NCI-H1436 (cell line): ENCODE measurements at places on chromosomes 11 and 22.

GRCh38 chr11:124801014-124801413 lies 808 bp upstream of the MSANTD2 start:
- no peak for DNase-seq

DNA sequence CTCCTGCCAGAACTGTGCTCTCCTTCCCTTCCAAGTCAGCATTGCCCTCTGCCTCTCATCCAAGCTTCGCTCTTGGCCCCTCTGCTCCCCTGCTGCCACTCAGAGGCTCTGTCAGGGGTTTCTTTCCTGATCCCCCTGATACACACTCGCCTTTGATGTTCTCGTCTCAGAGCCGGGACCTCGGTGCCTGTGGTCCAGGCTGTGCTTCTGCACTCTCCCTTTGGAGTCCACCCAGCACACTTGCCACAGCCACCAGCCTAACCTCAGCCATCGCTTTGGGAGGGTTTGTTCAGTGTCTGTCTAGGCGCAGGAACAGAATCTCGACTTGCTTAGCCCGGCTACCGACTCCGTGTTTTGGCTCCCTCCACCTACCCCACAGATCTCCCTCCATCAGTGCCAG lies 29.1 kb downstream of the PPFIA1 start:
- DNase-seq, result no peak

GRCh38 chr22:50236731-50237409 lies 8.0 kb downstream of the TUBGCP6 start:
- no peak for DNase-seq

DNA sequence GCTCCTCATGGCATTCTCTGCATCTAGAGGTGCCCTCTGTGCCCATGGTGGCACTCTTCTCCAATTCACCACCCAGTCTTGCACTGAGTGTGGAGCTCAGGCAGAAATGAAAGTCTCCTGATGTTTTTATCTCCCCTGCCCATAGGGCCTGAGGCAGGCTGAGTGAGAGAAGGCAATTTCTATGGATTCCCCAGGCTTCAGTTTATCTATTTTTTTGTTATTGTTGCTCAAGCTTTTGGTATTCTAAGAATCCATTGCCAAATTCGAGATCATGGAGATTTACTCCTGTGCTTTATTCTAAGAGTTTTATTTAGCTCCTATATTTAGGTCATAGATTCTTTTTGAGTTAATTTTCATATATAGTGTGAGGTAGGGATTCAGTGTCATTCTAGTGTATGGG lies 40.7 kb downstream of the TSPAN18 start:
- no peak for DNase-seq

- no peak for DNase-seq
These were observed 1.0 kb downstream of the SSTR3 start for GRCh38 chr22:37211075-37211865.

- DNase-seq, result no peak
These were observed at the start of gene MEI1 for GRCh38 chr22:41699264-41700107. TSS of gene MEI1 (plus strand) at chr22:41699503. CDS start at chr22:41699539, 36 bp downstream.

DNA sequence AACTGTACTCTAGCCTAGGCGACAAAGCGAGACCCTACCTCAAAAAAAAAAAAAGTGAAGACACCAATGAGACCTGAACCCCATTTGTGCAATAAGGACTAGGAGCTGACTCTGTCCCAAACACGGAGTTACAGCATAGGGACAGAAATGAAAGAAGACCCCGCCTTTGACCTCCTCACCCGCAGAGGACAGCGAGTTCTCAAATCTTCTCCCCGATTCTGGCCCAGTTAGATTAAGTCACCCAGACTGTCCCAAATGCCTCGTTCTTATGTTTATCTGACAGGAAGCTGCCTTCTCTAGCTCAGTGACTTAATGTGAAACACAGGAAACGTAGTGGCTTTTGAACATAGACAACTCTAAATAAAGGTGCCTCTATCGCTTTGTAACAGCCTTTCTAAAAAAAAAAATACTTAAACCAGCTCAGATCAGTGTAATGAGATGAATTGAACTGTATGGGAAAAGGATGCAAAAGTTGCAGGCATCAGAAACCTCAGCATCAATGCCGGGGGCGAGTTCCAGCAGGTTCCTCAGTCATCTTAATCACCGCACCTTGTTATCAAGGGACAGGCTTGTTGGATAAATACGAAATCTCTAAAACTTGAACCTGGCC lies 10.6 kb downstream of the MYH9 start:
- DNase-seq, result no peak

DNA sequence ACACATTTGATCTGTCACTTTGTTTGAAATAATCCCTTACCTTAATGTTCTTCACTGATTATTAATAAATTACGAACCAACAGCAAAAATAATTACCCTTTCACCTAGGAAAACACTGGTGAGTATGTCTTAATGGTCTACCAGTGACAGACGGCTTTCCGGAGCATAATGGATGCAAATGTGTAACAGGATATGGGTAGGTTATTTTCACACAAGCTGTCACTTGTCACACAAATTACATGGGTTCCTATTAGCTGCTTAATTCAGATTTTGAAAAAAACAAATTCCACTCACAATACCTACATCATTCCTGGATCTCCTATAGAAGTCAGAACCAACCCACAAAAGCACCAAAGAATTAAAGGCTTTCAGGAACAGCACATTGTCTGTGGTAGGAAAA lies 127.9 kb downstream of the WT1 start:
- DNase-seq, result peak; percentile 24

DNA sequence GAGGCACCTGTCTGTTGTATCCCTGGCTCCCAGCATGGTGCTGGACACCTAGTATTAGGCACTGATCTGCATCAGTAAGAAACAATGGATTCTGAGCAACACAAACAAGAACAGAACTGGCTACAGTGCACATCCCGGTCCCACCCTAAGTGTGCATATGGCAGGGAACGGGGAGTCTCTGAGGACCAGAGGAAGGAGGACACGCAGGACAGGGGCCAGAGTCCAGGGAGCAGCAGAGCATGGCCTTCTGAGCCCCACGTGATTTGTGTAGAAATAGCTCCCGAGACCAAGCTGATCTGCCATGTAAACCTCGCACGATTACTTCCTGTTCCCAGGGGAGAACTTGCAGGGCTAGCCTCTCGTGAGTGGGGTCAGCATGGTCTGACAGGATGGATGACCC lies 12.7 kb upstream of the SNX32 start:
- no peak for DNase-seq

DNA sequence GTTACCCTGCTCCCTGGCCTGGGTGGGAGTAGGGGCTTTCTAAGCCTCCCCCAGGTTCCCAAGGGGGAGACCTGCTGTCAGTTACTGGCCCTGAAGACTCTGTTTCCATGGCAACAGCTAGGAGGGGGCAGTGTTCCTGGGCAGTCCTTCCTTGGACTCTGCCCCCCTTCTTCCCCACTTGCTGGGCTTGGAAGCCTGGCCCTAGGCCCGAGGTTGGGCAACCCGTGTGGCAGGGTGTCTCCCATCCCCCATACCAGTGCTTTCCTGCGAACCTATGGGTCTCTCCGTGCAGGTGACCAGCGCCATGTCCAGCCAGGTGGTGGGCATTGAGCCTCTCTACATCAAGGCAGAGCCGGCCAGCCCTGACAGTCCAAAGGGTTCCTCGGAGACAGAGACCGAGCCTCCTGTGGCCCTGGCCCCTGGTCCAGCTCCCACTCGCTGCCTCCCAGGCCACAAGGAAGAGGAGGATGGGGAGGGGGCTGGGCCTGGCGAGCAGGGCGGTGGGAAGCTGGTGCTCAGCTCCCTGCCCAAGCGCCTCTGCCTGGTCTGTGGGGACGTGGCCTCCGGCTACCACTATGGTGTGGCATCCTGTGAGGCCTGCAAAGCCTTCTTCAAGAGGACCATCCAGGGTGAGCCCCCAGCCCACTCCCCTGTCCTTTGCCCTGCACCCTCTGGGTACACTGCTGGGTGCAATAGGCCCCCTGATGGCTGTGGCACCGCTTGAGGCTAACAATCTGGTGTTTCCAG lies 1.7 kb downstream of the ESRRA start:
- no peak for DNase-seq

DNA sequence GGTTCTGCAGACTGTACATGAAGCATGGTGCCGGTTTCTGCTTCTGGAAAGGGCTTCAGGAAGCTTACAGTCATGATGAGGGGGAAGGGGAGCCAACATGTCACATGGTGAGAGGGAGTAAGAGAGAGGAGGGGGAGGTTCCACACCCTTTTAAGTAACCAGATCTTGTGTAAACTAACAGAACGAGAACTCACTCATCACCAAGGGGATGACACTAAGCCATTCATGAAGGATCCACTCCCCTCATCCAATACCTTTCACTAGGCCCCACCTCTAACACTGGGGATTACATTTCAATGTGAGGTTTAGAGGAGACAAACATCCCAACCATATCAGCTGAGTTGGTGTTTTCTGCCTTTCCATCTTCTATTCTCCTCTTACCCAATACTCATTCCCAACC lies 83.5 kb downstream of the BDNF start:
- no peak for DNase-seq

- peak; percentile 81 for DNase-seq
These were observed 56.1 kb downstream of the AMBRA1 start for GRCh38 chr11:46537537-46538295.

DNA sequence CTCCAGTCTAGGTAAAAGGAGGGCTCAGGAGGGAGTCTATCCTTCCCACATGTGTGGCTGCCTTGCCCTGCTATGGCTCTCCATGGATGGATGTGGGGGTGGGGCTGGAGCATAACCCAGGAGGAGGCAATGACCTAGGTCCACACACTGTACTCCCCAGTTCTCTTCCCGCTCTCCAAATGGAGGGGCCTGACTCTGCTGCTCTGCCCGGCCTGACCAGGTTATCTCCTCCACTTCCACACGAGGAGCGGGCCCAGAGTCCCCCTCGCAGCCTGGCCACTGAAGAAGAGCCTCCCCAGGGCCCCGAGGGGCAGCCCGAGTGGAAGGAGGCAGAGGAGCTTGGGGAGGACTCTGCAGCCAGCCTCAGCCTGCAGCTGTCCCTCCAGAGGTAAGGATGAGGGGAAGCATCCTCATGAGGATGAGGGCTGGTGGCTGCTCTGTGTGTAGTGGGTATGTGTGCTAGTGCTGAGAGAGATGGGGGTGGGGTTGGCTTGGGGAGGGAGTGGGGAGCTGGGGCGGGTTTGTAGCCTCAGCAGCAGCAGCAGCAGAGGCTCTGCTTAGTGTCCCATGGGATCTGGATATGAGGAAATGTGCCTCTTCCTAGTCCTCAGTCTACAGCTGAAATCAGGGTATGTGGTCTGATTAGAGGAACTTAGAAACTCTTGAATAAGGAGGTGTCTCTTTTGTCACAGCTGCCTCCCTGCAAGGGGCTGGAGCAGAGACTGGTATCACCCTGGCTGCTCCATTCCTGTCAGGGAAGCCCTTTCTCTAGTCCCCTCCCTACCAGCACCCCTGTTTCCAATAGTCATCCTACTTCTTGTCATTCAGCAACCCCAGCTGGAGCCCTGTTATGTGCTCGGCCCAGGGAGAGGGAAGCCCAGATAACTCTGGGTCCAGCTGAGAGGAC lies 54.1 kb downstream of the CEP164 start:
- DNase-seq, result no peak

GRCh38 chr22:28909375-28909774 lies 26.0 kb downstream of the ZNRF3 start:
- DNase-seq, result no peak

DNA sequence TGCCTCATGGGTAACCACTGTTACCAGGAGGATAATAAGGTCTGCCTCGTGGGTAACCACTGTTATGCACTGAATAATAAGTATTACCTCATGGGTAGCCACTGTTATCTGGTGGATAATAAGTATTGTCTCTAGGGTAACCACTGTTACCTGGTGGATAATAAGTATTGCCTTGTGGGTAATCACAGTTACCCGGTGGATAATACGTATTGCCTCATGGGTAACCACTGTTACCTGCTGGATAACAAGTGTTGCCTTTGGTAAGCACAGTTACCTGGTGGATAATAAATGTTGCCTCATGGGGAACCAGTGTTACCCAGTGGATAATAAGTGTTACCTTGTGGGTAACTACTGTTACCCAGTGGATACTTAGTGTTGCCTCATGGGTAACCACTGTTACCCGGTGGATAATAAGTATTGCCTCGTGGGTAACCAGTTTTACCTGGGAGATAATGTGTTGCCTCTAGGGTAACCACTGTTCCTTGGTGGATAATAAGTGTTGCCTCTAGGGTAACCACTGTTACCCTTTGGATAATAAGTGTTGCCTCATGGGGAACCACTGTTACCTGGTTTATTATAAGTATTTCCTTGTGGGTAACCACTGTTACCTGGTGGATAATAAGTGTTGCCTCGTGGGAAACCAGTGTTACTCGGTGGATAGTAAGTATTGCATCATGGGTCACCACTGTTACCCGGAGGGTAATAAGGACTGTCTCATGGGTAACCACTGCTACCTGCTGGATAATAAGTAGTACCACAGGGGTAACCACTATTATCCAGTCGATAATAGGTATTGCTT lies 10.6 kb upstream of the NXPE4 start:
- DNase-seq, result no peak

DNA sequence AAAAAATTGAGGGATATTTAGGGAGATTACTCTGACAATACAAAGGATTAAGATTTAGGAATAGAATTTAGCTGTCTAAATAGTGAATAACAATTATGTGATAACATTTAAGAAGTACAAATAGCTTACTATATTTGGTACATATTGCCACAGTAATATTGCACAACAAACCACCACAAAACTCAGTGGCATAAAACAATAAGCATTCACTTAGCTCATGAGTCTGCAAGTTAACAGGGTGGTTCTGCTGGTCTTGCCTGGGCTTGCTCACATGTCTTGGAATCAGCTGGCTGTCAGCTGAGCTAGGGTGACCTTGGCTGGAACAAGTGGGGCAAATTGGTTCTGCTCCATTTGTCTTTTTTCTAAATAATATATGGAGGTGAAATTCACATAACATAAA lies 115.1 kb downstream of the DCDC1 start:
- no peak for DNase-seq

DNA sequence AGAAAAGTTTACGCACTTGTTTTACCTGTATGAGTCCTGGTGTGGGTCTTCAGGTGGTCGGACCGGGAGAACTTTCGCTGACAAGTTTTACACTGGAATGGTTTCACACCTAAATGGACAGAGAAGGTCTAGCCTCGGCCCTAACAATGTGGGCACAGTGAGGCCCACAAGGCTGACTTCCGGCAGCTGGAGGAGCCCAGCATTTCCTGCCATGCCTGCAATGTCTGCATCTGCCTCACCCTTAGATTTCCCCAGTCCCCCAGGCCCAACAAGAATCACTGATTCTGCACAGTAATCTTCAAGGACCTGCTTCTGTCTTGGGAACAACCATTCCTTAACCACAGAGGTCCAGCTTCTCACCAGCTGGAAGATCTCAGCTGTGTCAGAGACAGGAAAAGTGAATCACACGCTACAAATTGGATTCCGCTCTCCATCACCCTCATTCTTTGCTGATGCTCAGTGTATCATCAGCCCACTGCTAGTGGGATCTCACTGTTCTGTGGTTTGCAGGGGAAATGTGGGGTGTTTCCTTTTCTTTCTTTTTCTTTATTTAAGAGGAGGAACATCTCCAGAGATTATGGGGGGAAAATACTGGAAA lies 43.3 kb downstream of the WT1 start:
- no peak for DNase-seq
